Fibroblast of mammary gland (primary cell): ENCODE measurements at places on chromosomes 5 and 9.
A peak's percentile ranks its signal among the peaks of the same experiment; 100 is the strongest.

DNA sequence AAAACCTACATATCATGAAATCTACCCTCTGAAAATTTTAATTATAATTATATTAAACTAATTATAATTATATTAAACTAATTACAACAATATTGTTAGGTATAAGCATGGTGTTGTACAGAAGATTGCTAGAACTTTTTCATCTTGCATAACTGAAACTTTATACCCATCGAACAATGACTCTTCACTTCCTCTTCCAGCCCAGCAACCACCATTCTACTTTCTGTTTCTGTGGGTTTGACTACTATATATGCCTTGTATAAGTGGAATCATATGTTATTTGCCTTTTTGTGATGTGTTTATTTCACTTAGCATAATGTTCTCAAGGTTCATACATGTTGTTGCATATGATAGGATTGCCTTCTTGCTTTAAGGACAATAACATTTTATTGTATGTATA lies 274.2 kb upstream of the CCNH start:
- no peak for DNase-seq

DNA sequence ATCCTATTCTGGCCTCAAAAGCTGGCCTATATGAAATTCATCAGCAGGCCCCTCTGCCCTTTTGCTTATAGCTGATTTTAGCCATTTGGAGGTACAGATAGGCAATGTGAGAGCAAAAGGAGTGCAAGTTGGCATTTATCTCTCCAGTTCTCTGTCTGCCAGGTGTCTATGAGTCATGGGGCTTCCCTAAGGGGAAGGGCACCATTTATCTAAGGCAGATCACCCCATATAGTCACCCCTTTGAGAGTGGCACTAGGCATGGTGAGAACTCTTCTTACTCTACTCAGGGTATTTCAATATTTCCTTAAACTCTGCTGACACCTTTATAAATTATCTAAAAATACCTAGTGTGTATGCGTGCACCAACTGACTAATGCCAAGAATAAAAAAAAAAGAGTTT lies 314.7 kb upstream of the CDH6 start:
- no peak for DNase-seq

- peak; percentile 45 for DNase-seq
These were observed 388.4 kb upstream of the PTGER4 start for GRCh38 chr5:40291338-40291737.

GRCh38 chr9:86867804-86868313 lies 79.4 kb downstream of the GAS1 start:
- no peak for DNase-seq

DNA sequence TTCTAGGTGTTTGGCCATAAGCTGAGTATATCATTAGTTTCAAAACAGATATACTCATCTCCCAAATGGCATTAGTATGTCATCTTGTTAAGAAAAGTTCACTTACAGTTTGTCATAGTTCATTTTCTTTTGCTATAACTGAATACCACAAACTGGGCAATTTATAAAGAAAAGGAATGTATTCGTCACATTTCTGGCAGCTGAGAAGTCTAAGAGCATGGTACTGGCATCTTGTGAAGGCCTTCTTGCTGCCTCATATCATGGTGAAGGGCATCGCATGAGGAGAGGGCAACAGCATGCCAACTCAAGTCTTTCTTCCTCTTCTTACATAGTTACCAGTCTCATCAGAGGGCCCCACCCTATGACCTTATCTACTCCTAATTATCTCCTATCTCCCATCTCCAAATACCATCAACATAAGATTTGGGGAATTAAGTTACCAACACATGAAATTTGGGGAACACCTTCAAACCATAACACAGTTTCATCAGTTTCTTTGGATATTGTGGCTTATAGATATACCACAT lies 20.4 kb upstream of the ITGA1 start:
- no peak for DNase-seq
